NCI-H526 treated with DMSO at 0.1 percent for 48 hours (cell line): ENCODE measurements at places on chromosomes 16 and 17.

GRCh38 chr16:35210681-35211433 is 1751.4 kb downstream of the TP53TG3F start:
- no peak for DNase-seq

- DNase-seq, result no peak
These were observed 36.7 kb downstream of the CTU2 start for GRCh38 chr16:88742896-88743605.

DNA sequence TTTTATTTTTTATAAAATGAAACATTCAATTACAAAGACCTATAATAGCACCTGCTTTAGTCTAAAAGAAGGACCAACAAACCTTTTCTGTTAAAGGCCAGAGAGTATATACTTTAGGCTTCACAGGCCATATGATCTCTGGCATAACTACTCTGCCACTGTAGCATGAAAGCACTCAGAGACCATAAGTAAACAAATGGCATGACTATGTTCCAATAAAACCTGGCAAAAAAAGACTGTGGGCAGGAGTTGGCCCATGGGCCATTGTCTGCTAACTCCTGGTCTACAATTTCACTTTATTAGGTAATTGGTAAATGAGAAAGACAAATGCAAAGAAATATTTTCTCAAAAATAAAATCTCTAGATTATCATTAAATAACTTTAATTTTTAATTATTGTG is 14.9 kb downstream of the CEP112 start:
- peak; percentile 50 for DNase-seq

DNA sequence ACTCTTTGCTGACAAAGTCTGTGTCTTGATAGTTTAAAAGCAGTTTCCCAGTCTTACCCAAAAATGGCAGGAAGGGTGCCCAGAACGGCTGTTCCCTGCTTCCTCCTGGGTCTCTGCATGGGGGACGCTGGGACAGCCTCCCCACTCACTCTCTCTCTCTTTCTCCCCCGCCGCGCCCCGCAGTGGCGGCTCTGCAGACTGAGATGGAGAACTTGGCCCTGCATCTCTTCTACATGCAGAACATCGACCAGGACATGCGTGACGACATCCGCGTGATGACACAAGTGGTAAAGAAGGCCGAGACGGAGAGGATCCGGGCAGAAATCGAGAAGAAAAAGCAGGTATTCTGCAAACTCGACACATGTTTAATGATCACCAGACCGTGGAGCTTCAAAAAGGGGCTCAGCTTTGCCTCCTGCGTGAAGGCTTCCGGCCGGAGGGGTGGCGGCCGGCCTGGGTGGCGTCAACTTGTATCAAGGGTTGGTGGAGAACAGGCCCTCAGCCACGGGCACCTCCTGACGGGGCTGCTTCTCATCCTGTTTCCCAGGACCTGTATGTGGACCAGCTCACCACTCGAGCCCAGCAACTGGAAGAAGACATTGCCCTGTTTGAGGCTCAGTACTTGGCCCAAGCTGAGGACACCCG is 22.0 kb downstream of the CCDC40 start:
- no peak for DNase-seq

GRCh38 chr17:35605678-35606077 is 18.6 kb downstream of the AP2B1 start:
- DNase-seq, result peak; percentile 9

GRCh38 chr17:43905985-43906852 is 1.1 kb downstream of the MPP2 start:
- peak; percentile 4 for DNase-seq

GRCh38 chr16:66933776-66934137 is 445 bp downstream of the CIAO2B start:
- no peak for DNase-seq

- DNase-seq, result no peak
These were observed 8.5 kb downstream of the TUBG1 start for GRCh38 chr17:42617956-42618431.

DNA sequence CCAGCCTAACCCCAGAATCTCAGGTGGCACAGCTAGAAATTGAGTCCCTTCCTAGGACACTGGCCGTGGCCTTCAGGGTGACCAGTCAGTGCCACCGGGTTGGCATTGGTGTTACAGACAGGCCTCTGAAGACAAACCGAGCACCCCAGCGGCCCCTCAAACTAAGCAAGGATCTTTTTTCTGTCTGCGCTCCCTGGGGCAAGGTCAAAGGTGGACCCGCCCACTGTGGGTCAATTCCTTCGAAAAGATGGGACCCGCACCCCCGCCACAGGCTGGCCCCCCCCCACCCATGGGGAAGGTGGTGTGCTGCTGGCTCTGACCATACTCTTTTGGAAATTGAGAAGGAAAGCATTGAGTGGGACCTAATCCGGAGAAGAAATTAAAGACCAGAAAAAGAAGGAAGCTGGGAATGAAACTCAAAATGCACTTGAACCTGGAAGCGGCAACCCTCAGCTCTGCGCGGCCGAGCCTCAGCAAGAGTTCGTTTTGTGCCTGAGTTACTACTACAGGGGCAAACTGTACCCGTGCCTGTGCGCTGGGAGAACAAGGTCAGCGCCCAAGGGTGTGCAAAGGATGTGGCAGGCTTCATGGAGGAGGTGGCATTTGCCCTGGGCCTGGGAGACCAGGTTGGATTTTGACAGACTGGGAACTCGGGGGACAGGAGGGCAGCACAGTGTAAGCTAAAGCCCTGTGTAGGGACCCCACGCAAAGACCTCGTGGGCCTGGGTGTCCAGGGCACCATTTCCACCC is 20.4 kb downstream of the TMC6 start:
- DNase-seq, result no peak

DNA sequence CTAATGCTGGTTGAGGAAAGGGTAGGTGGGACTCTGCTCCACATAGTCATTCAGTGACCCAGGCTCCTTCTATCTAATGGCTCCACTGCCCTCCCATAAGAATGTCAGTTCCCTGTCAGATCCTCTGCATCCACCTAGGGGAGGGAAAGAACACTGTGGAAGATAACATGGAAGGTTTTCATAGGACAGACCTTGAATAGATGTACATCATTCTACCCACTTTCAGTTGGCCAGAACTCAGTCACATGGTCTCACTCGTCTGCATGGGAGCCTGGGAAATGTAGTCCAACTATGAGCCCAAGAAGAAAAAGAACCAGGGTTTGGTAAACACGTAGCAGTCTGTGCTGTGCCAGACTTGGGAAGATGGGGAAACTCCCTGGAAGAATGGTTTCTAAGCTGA is 27.1 kb upstream of the SCNN1B start:
- peak; percentile 12 for DNase-seq
